Fibroblast of the aortic adventitia (primary cell): ENCODE measurements at places on chromosomes 3 and 15.

- no peak for DNase-seq
Measured at GRCh38 chr3:123039178-123039577, 11.6 kb upstream of the SEMA5B start.

DNA sequence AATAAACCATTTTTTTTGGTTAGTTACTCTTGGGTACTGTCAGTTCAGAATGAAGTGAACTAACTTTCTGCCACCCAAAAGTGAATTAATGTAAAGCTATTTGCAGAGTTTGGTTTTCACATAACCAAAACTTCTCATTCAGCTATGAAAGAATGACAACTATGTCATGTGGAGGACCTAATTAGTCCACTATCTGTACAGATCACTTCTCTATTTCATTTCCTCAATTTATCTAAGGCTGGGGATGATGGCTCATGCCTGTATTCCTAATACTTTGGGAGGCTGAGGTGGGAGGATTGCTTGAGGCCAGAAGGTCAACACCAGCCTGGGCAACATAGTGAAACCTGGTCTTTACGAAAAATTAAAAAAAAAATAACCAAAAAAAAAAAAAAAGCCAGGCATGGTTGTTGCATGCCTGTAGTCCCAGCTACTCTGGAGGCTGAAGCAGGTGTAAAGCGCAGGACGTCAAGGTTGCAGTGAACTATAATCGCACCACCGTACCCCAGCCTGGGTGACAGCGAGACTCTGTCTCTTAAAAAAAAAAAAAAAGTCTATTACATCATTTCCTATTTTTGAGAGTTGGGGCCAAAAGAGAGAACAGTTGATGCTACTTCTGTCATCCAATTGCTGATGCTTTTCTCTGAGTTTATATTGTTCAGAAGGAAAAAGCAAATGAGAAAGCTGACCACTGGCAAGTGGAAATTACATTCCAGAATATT is 8.7 kb downstream of the HYPK start:
- no peak for DNase-seq

- DNase-seq = no peak
Measured at GRCh38 chr3:189322339-189322738, 150.6 kb downstream of the TPRG1 start.

GRCh38 chr3:128281461-128282367 is 128.4 kb downstream of the EEFSEC start:
- DNase-seq = peak; percentile 35

DNA sequence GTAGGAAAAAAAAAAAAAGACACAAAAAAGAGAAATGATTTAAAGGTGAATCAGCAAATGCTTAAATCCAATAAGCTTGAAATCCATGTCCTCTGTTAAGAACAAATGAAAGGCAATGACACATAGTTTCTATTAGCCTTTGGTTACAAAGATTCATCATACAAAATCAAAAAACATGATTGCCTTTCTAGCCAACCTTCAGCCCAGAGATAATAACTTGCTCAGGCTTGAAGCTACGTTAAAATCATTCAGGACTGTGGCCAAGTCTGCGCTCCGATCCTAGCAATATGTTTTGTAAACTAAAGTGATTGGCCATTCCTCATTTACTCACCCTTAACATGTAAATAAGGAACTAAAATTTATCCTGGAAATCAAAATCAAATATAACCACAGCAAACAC is 556.7 kb downstream of the FGF12 start:
- no peak for DNase-seq

DNA sequence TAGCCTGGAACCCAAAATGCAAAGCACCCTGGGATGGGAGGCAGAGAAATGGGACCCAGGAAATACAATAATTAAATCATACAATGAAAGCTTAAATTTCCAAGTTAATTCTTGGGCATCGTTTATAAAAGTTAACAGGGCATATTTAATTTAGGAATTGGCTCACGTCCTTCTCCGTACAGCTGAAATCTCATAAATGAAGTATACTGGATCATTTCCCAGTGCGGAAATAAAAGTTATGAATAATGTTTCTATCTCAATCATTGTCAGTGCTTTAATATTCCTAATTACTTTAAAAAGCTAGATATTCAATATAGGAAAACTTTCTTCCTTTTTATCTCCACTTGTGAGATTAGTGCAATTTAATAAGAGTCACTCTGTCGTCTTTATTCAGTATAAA is 164.0 kb downstream of the MEGF11 start:
- no peak for DNase-seq

GRCh38 chr15:81495780-81496467 is 121.9 kb upstream of the TMC3 start:
- DNase-seq = no peak

- no peak for DNase-seq
Measured at GRCh38 chr3:190973771-190974170, 111.3 kb upstream of the GMNC start.

GRCh38 chr3:67312155-67312554 is 314.0 kb downstream of the KBTBD8 start:
- no peak for DNase-seq

DNA sequence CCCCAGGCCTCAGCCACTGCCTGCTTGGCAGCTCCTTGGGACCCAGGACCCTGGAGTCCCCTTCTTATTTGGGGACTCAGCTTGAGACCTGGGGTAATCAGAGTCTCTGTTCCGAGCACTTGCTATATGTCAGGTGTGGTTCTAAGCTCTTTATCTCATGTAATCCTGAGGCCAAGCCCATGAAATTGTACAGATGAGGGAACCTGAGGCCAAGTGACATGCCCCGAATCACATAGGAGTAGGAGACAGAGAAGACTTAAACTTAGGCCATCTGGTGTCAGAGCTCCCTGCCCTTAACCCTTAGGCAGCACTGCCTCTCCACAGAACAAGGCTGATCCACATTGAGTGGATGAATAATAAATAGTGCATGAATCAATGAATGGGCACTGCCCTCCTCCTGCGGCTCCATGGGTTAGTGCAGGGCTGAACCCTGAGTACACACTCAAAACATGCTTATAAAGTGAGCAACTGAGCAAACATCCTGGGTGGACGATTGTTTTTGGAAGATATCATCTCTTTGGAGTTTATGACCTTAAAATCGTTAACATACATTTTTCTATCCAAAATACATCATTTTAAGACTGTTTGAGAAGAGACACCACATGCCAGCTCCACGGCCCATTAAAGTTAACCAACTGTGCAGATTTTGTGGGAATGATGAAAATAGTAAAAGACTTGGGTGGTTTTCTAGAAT is 33.2 kb upstream of the IQSEC1 start:
- DNase-seq = no peak

DNA sequence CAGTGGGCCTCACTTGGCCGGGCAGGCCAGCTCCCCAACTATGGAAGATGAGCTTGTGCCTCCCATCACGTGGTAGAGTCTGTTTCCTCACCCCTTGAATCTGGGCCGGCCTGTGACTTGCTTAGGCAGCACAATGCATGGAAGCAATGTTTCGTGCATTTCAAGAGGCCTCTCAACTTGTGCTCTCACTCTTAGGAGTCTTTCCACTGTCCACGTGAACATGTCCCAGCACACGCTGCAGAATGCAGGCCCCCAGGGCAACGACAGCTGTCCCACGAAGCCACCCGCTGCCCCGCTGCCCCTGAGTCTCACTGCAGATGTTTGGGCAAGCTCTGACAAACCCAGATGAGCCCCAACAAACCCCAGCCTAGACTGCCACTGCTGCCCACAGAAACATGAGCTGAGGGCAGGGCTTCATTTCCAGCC is 27.2 kb upstream of the SLC41A3 start:
- no peak for DNase-seq

DNA sequence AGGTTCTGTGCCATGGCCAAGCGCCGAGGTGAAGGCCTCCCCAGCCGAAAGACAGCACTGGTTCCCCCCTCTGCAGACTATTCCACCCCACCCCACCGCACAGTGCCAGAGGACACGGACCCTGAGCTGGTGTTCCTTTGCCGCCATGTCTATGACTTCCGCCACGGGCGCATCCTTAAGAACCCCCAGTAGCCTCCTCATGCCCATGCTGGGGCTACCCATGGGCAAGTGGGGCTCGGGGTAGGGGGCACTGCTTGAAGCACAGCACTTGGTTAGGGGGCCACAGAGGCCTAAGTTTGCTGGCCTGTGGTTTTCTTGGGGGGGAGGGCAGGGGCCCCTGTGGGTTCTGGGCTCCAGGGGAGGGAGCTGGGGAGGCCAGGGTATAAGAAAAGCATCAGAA is 4.8 kb upstream of the CHST14 start:
- no peak for DNase-seq

DNA sequence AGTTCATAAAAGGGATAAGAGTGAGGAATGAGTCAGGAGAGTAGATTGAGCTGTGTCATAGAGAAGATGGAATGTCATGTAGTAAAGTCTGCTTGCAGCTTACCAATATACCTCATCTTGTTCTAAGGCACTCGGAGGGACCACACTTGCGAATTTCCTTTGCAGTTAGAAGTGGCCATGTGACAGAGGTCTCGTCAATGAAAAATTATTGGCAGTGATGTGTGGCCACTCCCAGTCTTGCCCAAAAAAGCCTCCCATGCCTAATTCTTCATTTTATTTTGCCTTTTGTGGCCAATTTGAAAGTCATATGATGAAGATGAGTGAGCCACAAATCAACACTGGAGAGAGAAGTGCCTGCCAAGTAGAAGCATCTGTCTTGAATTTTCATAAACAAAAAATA is 465.6 kb upstream of the ZNF385D start:
- no peak for DNase-seq

DNA sequence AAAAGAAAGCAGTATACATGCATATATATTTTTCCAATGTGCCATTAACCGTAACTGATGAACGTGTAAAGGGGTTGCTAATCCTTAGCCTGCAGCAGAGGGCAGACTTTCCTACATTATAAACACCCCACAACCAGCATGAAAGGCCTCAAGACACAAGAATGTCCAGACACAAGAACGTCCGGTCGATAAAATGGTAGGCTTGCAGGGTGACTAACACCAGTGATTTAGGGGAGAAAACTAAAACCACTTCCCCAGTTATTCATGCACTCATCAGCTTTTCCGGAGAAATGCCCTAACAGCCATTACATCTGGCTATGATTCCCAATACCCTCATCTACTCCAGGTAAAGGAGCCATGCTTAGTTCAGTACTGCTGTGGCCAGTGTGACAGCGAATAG is 57.4 kb downstream of the LRTM1 start:
- DNase-seq = peak; percentile 95

DNA sequence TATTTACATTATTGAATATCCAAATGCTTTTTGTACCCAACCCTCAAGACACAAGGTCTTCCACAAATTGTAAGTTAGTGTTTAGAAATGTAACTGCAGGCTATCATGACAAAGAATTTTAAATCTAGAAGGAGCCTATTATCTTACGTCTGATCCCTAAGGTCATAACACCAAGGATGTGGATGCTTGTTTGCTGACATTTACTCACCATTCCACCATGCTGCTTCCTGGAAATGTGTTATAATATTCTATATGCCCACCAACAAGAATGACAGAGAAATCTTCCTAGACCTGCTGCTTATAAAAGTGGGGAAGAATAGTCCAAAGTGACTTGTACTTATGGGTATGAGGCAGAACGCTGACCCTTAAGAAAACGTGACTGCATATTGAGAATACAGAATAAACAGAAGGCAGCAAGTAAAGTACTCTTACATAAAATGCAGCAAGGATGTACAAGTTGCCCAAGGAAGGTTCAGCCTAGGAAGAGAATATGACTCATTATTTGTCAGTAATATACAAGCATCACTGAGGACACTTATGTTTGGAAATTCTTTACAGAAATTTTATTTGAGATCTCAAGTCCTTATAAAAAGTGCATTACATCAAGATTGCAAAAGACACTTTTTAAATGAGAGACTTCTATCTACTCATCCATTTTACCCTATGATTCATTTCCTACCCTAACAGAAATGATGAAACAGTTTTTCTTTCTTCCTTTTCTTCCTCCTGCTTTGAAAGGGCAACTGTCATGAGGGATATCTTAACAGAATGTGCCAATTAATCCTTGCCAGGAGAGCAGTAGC is 59.6 kb downstream of the ESYT3 start:
- peak; percentile 80 for DNase-seq

DNA sequence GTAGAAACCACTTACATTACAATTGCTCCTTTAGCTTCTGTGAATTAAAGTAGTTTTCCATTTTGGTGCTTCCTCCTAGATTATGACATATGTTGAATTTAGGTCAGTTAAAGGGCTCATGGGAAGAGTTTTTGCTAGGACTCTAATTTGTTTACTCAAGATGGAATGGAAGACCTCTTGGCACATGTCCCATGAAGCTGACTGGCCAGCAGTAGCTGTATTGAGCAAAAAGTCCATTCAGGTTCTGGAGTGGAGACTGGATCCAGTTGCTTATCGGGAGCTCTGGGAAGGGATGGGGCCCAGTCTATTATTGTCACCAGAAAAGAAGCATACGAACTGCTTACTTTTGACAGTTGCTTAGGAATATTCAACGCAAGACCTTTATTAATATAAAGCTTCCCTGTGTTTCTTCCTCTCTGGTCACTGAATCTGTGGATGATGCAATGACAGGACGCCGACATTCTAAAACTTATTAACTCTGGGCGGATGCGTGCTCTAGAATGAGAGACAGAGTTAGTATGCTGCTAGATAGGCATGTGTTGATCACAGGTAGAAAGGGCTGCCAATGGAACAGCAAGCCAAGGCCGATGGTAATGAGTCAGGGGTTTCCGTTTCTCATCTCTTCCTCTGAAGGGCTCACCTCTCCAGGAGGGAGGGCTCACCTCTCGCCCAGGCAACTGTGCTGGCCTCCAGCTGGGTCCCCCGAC is 155.8 kb downstream of the NR1D2 start:
- peak; percentile 28 for DNase-seq

- DNase-seq = no peak
Measured at GRCh38 chr3:48716508-48716981, 476 bp downstream of the IP6K2 start.

DNA sequence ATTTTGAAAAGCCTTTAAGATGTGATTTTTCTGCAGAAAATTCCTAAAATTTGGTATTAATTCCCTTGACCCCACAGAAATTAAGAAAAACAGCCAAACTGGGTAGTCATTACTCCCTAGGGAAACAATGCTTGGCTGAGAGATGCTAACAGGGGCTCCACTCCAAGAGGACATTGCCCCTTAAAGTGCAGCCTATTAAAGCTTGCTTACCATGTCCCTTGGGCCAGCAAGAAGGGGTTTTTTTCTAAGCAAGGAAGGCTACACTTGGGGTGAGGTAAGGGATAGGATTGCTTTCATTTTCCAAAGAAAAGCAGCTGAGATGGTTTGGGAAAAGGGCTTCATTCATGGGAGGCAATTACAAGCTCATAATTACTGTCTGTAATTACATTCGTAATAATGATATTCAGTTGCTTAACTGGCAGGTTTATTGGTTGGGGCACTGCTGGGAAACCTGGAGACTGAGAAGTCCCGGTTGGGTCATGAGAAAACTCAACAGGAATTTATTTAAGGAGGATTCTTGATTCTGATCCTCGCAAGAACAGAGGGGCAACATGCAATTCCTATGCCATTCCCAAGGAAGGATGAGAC is 247.5 kb downstream of the NR1D2 start:
- no peak for DNase-seq

- no peak for DNase-seq
Measured at GRCh38 chr3:152097120-152097519, 171.6 kb upstream of the MBNL1 start.

GRCh38 chr3:139318431-139318816 is 25.4 kb upstream of the MRPS22 start:
- no peak for DNase-seq

- DNase-seq = no peak
Measured at GRCh38 chr3:155161640-155162292, 81.6 kb downstream of the MME start.

GRCh38 chr15:66720206-66721010 is 18.4 kb downstream of the SMAD6 start:
- peak; percentile 84 for DNase-seq

- DNase-seq = peak; percentile 14
Measured at GRCh38 chr3:188230962-188231361, 77.0 kb downstream of the LPP start.
